ENCODE measurements at places on chromosomes 6 and 20. TPM values are rescaled to one million over a fixed set of nuclear protein-coding genes. Genes with fewer than 3 reads are reported as not detected.

OR2H2 gene
- total RNA-seq, result not detected

TGM3 gene
- 0.31 TPM for total RNA-seq

- DNase-seq, result no peak
These were observed 45.3 kb upstream of the FAM83B start for GRCh38 chr6:54801244-54801643.

DNA sequence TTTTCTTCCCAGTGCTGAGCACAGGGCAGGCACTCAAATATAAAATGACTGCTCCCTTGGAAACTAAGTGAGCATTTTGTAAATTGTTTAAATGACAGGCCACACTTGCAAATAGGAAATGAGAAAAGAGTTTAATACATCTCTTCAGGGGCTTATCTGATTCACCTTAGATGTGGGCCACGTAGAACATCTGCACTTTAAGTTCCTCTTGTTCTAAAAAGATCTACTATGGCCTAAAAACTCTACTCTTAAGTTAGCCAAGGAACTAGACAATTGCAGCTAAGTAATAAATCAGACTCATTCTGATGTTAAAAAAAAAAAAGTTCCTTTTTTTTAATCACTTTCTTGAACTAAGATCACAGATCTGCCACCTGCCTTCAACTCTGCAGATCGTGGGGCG is 126.3 kb downstream of the KIF16B start:
- DNase-seq, result no peak

- peak; percentile 62 for DNase-seq
These were observed 134.9 kb downstream of the BCAS1 start for GRCh38 chr20:53935344-53936084.

DNA sequence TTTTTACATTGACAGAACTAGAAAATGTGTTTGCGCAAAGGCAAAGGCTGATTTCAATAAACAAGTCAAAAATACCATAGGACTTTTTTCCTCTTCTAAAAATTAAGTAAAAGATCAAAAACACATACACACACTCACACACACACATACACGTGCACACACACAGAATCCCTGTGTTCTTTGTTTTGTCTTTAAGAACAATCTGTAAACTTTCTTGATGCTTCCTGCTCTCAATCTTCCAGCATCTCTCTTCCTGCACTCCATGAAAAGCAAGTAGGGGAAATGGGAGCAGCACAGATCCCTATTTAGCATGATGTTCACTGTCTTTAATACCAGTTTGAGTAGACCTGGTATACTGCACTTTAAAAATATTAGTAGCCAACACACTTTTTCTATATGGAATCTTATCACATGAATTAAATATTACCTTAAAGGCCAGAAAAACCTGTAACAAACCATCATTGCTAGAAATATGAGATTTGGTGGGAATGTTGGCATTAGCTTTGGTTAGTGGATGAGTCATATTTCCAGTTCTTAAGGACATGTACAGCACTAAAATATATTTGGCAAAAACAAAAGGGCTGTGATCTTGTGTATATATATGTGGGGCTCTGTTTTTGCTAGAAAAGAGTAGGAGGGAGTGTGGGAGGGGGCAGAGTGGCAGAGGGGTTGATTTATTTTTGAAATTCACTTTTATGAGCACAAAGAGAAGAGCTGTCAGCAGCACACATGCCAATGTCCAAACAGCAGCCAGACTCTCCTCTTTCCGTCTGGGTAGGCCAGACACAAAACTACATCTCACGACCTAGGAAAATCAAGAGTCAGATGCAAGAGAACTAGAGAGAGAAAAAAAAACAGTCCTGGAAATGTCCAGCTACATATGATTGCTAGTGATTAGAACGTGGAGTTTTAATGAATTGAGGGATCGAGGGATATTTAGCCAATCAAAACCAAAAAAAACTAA is 4.6 kb downstream of the PTPRK start:
- no peak for DNase-seq

DNA sequence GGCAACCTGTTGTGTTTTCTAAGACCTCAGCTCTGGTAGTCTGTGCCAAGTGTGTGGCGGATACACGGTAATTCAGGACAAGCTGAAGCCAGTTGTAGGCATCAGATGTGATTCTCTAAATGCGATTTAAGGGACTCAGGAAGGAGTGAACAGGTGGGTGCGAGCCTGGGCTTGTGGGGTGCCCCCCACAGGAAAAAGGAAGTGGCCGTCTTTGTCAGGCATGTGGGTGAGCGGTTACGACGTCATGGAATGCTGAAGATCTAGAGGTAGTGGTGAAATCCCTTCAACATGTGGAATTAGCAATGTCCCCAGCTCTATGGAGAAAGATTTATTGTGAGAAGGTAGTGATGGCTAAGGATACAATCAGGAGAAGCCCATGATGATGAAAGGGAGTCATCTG is 95.1 kb upstream of the EXOC2 start:
- no peak for DNase-seq

All from endodermal cell (in vitro differentiated cells).